Stimulated activated CD4-positive, alpha-beta T cell treated with anti-CD3 and anti-CD28 coated beads, Interleukin-1b, Interleukin-23, amount 100 ng/mL, for 24 hours (primary cell): ENCODE measurements at places on chromosomes 4 and X.

GRCh38 chr4:158521484-158522088, at the start of gene RXFP1:
Gene RXFP1, plus strand, starts transcription at chr4:158521882. Its CDS starts 95 bp downstream, at chr4:158521977.
- DNase-seq: no peak

GRCh38 chrX:20952180-20952579, 422.0 kb upstream of the CNKSR2 start:
- DNase-seq: no peak

- DNase-seq: no peak
Measured at GRCh38 chr4:41140410-41140809, 73.9 kb downstream of the APBB2 start.

DNA sequence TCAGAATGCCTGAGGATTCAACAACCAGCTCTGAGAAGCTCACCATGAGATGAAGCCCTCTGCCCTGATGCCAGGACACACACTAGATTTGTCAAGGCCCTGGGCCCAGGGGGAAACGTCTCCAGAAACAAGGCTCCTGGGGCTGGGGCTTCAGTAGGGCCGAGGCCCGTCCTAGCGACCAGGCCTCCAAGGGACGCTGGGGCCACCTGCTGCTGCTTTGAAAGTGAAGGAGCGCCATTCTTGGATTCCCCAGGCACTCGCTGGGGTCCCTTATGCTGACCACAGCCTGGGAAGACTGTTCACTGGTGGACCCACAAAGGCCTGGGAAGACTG, 23.9 kb downstream of the PDE6B start:
- DNase-seq: no peak

- DNase-seq: no peak
Measured at GRCh38 chr4:18636001-18636585, 614.5 kb upstream of the LCORL start.

- no peak for DNase-seq
Measured at GRCh38 chrX:85112293-85112692, 108.6 kb downstream of the APOOL start.

- DNase-seq: no peak
Measured at GRCh38 chr4:174177536-174177935, 105.9 kb downstream of the FBXO8 start.

DNA sequence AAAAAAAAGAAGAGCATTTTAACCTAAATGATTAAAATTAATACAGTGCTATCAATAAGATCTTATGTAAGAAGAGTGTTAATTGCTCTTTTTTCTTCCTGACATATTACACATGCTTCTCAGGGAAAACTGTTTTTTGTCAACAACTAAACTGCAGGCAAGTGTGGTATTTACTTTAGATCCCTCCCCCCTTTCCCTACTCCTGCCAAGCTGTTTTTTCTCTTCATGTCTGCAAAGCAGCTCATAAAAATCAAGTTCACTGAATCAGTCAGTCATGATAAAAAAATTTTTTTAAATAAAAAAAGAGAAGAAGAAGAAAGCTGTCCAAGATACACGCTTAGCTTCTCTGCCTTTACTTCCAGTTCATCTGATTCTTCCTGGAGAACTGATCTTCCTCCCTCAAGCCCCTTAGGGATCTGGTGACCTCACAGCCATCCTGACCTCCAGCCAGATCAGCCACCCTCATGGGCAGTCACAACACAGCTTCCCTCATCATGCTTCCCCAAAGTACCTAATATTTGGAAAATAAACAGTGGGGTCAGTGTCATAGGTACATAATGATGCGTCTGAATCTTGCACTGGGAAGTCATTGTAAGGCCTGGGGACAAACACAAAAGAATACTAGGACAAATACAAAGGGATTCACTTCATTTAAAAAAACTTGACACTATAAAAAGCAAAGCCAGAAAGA, 87.0 kb downstream of the ZNF827 start:
- DNase-seq: no peak

GRCh38 chr4:53804719-53805118, 213.4 kb upstream of the LNX1 start:
- DNase-seq: no peak

GRCh38 chr4:38821739-38822138, 17.1 kb upstream of the TLR1 start:
- no peak for DNase-seq

GRCh38 chrX:65406532-65406931, 128.1 kb downstream of the LAS1L start:
- no peak for DNase-seq

DNA sequence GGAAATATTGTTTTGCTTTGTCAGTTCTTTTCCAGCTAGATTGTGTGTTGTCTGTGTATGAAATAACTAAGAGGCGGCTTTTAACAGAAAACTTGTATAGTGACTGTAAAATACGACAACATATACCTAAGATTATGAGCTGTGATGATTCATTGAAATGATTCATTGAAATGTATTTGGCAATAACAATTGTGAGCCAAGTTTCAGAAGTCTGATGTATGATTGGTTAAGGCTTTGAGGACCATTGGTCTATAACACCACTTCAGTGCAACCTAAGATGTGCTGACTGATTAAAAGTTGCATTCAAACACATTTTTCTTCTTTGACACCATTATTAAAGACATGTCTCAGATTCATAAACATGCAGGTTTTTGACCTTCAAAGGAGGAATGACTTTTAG, 76.6 kb downstream of the PTPN13 start:
- no peak for DNase-seq

- no peak for DNase-seq
Measured at GRCh38 chrX:3532581-3533085, 180.8 kb downstream of the PRKX start.

DNA sequence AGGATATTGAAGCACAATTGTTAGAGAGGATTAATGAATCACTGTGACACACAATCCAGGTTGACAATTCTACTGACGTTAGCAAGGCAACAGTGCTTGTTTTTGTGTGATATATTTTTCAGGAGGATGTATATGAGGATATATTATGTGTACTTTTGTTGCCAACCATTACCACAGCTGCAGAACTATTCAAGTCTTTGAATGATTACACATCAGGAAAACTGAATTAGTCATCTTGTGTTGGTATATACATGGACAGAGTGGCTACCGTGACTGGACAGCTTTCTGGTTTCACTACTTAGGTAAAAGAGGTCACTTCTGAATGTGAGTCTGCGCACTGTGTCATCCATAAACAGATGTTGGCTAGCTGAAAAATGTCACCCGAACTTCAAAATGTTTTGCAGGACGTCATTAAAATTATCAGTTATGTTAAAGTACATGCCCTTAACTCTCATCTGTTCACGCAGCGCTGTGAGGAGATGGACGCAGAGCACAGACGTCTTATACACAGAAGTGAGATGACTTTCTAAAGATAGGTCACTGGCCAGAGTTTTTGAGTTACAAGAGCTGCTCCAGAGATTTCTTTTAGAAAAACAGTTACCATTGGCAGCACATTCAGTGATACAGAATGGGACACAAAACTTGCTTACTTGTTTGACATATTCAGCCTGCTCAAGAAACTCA, 69.0 kb downstream of the MRPL1 start:
- no peak for DNase-seq

- no peak for DNase-seq
Measured at GRCh38 chr4:24862073-24862751, 50.6 kb downstream of the CCDC149 start.

DNA sequence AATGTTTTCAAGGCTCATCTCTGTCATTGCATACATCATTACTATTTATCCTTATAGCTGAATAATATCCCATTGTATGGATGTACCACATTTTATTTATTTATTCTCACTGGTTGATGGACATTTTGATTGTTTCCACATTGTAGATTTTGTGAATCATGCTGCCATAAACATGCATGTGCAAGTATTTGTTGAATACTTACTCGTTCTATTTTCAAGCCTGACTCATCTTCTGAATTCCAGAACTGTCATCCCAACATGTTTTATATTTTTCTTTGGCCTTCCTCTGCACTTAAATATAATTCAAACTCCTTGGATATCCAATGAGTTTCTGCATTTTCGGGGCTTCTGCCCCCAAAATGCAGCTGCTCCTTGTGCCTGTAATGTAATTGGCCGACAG, 77.6 kb downstream of the MXRA5 start:
- DNase-seq: no peak

DNA sequence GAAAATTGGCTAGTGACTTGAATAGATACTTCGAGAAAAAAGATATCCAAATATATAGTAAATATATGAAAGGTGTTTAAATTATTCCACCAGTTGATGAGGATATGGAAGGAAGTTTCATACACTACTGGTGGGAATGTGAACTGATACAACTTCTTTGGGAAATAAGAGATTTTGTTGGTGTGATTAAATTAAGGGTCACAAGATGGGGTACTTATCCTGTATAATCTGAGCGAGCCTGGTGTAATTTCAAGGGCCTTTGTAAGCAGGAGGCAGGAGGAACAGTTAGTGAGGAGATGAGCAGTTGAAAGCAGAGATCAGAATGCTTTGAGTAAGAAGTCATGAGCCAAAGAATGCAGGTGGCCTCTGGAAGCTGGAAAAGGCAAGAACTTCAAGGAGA, 192.2 kb downstream of the KCTD8 start:
- DNase-seq: no peak

GRCh38 chr4:37634180-37634579, 52.0 kb downstream of the RELL1 start:
- DNase-seq: no peak

GRCh38 chr4:118682928-118683327, 2.3 kb upstream of the METTL14 start:
- DNase-seq: no peak

GRCh38 chr4:16230308-16230707, 4.0 kb upstream of the TAPT1 start:
- DNase-seq: no peak

DNA sequence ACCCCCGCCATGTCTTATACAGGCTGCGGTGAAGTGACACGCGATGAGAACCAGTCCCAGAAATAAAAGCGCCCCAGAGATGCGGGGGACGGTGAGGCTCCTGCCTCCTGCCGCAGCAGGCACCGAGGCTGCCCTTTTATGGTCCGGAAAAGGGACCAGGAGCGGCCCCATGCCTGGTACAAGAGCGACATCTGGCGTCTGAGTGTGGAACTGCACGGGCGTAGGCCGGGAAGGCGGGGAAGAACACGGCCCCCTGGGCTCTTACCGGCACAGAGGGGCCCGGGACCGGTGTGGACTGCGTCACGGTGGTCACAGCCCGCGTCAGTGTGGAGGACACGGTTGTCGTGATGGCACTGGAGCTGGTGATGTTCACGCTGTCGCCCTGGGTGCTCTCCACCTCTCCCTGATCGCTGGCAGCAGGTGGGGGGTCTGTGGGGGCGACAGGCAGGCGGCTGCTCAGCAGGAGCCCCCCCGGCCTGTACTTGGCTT, 8.9 kb upstream of the RENBP start:
- DNase-seq: peak; percentile 49

GRCh38 chr4:105843941-105844340, 51.3 kb upstream of the NPNT start:
- DNase-seq: no peak
